ENCODE measurements at places on chromosomes 12 and 14.

DNA sequence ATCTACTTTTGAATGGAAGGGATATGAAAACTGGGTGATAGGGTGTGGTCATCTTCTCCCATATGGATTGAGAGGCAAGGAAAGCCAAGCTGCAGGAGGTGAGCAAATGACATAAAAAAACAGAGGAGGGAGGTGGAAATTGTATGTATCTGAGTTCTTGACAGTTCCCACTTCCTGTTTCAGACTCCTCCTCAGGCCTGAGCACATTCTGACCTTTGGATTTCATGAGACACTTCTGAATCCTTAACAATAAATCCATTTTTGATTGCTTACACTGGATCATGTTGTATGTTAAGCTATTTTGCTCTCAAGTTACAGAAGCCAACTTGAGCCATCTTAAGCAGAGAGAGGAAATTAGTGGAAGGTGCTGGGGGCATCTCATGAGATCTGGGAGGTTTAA is 11.6 kb upstream of the SRSF5 start:
- no peaks in the 10 kb centered on the region for H3K27me3 ChIP-seq
- no peak overlapping the region for H3K4me3 ChIP-seq
- H3K4me1 ChIP-seq = no peaks in the 10 kb centered on the region
- H3K36me3 ChIP-seq = no peaks in the 10 kb centered on the region
- no peak for DNase-seq
- no peak overlapping the region for H3K27ac ChIP-seq

DNA sequence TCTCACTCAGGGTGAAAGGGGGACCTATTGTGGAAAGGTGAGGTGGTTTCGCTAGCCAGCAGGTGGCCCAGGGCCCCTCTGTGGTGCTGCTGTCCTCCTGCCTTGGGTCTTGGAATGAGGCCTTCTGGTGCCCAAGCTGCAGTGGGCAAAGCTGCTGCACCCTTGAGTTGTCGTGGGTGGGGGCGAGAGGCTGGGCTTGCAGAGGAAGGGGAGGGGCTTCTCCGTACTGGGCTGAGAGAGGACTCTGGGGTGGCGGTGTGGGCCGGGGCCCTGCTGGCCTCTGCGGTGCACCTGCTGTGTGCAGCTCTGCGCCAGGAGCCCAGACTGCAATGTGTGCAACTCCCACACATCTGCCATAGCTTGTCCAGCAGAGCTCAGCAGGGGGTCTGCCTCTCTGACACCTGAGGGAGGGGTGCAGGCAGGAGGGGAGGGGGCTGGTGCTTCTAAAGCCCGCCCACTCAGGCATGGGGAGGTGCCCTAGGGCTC is 145.8 kb downstream of the KIF26A start:
- no peak for DNase-seq
- peaks cover 3% of the 10 kb centered on the region for H3K36me3 ChIP-seq
- H3K27me3 ChIP-seq = peaks cover 16% of the 10 kb centered on the region
- H3K4me3 ChIP-seq = no peak overlapping the region
- H3K4me1 ChIP-seq = no peaks in the 10 kb centered on the region

DNA sequence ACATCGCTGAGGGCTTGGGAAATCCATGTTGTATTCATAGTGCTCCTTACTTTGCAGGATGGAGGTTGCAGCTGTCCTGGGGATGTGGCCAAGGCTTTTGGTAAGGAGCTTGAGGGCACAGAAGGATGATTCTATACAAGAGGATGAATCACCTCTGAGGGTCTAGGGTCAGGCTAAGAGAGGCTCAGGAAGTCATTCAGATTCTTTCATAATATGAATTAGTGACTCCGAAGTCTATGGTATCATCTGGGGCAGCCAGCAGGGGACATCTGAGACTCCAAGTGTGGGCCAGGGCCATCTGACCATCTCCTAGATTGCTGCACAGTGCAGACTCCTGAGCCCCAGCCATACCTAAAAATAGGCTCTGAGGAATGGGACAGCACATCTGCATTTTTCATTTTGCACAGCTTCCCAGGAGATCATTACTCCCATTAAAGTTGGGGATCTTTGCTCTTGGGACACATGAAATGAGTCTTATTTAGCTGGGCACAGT is 4.8 kb downstream of the GMPR2 start:
- no peaks in the 10 kb centered on the region for H3K27me3 ChIP-seq
- no peak for DNase-seq
- H3K4me3 ChIP-seq = no peak overlapping the region
- H3K27ac ChIP-seq = no peak overlapping the region

GRCh38 chr12:125639826-125640225 is 574.6 kb downstream of the AACS start:
- no peak for DNase-seq
- H3K27ac ChIP-seq = no peak overlapping the region
- no peaks in the 10 kb centered on the region for H3K27me3 ChIP-seq
- no peaks in the 10 kb centered on the region for H3K4me1 ChIP-seq

GRCh38 chr12:503111-503761 is 43.5 kb downstream of the B4GALNT3 start:
- peaks cover 4% of the 10 kb centered on the region for H3K36me3 ChIP-seq
- no peaks in the 10 kb centered on the region for H3K27me3 ChIP-seq
- DNase-seq = no peak
- H3K4me3 ChIP-seq = no peak overlapping the region
- peaks cover 9% of the 10 kb centered on the region for H3K4me1 ChIP-seq

- H3K4me3 ChIP-seq = no peak overlapping the region
- H3K4me1 ChIP-seq = peaks cover 32% of the 10 kb centered on the region
- H3K36me3 ChIP-seq = peaks cover 18% of the 10 kb centered on the region
- no peak overlapping the region for H3K27ac ChIP-seq
Observed at GRCh38 chr12:113326775-113327395, 8.0 kb downstream of the SLC8B1 start.

DNA sequence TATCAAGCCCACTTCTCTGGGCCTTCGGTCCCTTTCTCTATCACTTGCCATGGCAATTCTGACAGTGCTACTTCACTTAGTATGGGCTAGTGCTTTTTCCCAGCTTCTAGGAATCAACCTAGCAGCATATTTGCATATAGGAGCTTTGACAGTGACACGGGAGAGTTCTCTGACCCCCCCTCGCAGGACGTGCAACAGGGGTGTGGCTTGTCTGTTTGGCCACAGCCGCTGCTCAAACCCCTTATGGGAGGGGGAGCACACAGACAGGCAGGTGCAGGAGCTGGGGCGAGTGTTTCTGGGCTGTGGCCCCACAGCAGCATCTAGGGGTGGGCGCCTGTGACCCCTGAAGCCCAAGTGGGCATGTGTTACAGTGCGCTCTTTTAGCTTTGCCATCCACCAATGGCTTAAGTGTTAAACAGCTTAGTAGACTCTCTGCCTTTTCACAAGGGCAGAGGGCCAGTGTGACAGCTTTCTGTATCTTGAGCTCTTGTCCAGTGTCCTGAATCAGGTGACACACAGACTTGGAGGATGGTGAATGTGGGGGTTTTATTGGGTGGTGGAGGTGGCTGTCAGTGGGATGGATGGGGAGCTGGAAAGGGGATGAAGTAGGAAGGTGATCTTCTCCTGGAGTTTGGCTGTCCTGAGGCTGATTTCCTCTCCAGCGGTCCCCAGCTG is 229.3 kb downstream of the PCNX1 start:
- no peak for DNase-seq
- no peak overlapping the region for H3K4me3 ChIP-seq
- H3K27me3 ChIP-seq = peaks cover 6% of the 10 kb centered on the region
- no peak overlapping the region for H3K27ac ChIP-seq
- H3K36me3 ChIP-seq = peaks cover 3% of the 10 kb centered on the region
- H3K4me1 ChIP-seq = peaks cover 4% of the 10 kb centered on the region

DNA sequence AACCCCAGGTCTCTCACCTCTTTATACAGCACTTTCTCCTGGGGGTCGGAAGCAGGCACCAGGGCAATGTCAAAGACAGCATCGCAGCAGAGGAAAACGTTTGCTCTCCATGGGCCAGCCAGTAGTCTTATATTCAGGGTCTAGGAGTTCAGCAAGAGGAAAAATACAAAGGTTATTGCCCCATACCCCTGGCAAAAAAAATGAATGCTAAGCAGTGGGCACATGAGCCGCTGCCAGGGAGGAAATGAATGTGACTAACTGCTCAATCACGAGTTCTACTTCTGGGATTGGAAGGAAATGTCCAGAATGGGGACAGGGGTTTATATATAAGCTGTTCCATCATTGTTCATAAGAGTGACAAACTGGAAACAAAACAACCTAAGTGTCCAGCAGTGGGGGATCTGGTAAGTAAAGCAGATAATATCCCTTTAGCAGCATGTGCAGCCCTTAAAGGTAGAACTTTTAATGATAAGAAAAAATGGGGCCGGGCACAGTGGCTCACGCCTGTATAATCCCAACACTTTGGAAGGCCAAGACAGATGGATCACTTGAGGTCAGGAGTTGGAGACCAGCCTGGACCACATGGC is 53.8 kb downstream of the PHETA1 start:
- peaks cover 5% of the 10 kb centered on the region for H3K4me1 ChIP-seq
- H3K4me3 ChIP-seq = no peak overlapping the region
- DNase-seq = no peak
- peaks cover 49% of the 10 kb centered on the region for H3K27me3 ChIP-seq
- no peak overlapping the region for H3K27ac ChIP-seq
- H3K36me3 ChIP-seq = no peaks in the 10 kb centered on the region

DNA sequence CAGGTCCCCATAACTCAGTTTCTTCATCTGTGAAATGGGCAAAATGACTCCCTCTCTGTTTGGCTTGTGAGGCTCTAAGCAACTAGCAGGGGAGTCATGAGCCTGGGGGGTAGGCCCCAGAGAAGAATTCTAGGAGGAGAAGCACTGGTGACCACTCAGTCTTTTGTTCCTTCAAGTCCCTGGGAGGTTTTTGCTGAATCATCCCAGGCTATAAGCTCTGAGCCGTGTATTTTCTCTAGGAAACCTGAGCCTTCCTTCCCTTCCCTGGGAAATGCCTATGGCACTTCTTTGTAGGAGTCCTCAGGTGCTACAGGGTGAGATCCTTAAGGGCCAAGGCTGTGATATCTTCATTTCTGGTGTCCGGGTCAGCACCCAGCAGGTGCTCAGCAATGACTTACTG is 4.5 kb downstream of the RPH3A start:
- peaks cover 15% of the 10 kb centered on the region for H3K4me1 ChIP-seq
- H3K27ac ChIP-seq = no peak overlapping the region
- H3K36me3 ChIP-seq = peaks cover 5% of the 10 kb centered on the region
- no peak overlapping the region for H3K4me3 ChIP-seq

- H3K4me3 ChIP-seq = no peak overlapping the region
- H3K36me3 ChIP-seq = peaks cover 7% of the 10 kb centered on the region
- peaks cover 4% of the 10 kb centered on the region for H3K4me1 ChIP-seq
- H3K27ac ChIP-seq = no peak overlapping the region
- DNase-seq = no peak
- peaks cover 29% of the 10 kb centered on the region for H3K27me3 ChIP-seq
Observed at GRCh38 chr12:66921151-66921550, 242.3 kb upstream of the GRIP1 start.

DNA sequence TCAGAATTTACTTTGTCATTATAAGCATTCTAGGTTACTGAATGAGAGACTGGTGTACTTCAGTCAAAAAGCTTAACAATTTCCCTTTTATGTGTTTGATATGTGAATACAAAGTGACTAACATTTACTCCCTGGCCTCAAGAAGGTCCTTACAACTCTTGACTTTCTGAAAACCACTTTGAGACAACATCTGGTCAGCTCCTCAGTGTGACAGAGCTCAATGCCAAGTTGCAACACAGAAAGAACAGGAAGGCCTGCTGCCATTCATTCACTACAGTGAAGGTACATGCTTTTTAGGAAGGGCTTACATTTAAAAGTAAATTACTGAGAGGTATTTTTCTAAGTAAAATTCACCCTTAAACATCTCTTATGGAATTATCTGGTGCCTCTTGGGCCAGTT is 2.3 kb upstream of the NAA30 start:
- H3K27me3 ChIP-seq = no peaks in the 10 kb centered on the region
- no peak overlapping the region for H3K27ac ChIP-seq
- H3K36me3 ChIP-seq = peaks cover 20% of the 10 kb centered on the region
- H3K4me1 ChIP-seq = peaks cover 17% of the 10 kb centered on the region
- no peak overlapping the region for H3K4me3 ChIP-seq

- peaks cover 8% of the 10 kb centered on the region for H3K4me1 ChIP-seq
- DNase-seq = no peak
- H3K27ac ChIP-seq = no peak overlapping the region
- no peaks in the 10 kb centered on the region for H3K27me3 ChIP-seq
Observed at GRCh38 chr12:24922090-24922489, 26.8 kb downstream of the BCAT1 start.

DNA sequence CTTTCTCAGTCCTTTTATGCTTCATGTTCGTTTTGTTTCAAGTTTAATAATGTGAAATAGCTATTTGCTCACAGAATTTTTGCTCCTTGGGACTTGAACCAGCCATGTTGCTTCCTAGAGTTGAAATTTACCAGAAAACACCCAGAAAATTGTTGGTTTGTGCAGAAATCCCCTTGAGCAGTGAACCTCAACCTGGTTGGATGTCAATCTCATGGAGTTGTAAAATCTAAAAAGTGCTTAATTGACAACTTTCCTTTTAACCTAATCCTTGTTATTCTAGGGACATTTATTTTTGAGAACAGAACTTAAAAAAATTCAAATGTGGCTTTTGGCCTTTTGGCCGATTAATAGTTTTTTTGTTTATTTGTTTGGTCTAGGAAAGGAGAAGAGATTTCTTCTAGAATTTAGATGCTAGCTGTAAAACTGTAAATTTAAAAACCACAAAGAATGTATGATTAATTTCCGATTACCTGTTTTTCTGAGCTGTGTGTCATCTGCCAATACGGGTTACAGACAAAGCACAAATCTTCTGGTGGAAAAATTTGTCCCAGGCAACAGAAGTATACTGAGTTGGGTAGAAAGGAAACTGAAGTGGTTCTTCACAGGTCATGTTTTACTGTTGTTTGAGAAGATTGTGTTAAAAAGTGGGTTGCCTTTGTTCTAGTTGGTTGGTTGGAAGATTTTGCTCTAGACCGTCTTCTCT is 154.4 kb downstream of the FUT8 start:
- H3K27ac ChIP-seq = peak overlapping the region; percentile 38
- peaks cover 11% of the 10 kb centered on the region for H3K4me1 ChIP-seq
- H3K4me3 ChIP-seq = no peak overlapping the region
- no peaks in the 10 kb centered on the region for H3K27me3 ChIP-seq
